ENCODE measurements at places on chromosomes 2 and 18.

- no peak for DNase-seq
Observed at GRCh38 chr2:134454426-134454825, 200.6 kb downstream of the MGAT5 start.

DNA sequence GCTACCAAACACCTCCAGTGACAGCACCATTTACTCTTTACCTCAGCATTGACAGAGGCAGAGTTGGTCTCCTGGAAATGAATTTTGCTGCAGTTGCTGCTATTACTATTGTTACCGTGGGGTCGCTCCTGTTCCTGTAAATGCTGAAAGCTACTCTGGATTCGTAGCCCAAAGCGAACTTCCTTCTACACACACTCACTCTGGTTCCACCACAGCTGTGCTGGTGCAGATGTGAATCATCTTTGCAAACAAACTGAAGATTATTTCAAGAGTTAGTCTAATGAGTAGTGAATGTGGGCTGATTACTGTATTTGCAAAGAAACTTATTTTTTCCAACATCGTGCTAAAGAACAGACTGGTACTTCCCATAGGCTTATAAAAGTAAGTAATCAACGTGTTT lies 304.0 kb downstream of the LPIN1 start:
- DNase-seq: peak; percentile 69

DNA sequence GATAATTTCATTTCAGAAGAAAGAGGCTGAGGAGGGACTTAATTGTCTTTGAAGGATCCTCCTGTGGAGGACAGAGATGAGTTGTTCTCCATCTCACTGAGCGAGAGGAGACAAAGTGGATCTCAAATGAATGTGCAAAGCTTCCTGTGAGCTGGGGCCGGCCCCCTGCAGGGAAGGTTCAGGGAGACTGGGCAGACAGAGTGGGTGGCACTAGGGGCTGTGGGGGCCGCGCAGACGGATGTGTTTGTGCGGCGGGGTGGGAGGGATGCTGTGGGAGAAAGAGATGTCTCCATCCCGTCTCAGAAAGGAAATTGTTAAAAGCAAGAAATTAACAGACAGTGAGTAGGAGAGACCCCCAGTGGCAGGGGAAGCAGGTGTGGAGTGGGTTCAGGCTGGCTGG lies 29.1 kb downstream of the KLHL29 start:
- DNase-seq: no peak

DNA sequence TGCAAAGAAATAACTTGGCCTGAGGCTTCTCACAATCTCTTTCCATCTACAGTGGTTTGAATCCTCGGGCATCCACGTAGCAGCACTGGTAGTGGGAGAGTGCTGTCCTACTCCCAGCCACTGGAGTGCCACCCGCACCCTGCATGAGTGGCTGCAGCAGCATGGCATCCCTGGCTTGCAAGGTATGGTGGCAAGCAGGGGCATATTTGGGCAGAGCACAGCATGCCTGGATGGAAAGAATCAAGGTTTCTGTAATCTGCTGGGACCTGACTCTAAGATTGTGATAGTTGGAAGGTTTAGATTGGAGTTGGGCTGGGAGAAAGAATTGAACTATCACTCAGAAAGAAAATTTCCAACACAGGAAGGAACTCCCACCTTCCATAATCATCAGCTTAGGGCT lies 4.0 kb downstream of the CAD start:
- DNase-seq: no peak

DNA sequence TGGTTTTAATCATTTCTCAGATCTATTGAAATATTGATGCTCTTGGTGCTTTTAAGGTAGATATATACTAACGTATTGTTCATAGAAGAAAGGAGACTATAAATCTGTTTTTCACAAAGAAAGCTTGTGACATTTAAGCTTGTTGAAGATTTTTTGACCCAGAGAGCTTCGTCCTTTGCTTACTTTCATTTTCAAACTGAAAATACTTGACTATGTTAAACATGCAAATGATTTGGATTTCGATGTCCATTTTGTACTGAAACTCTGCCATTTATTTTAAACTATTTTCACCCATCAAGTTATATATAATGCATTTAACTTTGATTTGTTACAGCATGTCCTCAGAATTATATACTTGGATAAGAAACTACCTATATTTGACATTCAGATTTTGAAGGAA lies 85.2 kb downstream of the SLC4A10 start:
- DNase-seq: no peak

GRCh38 chr2:171274757-171275156 lies 114.1 kb upstream of the TLK1 start:
- DNase-seq: no peak

GRCh38 chr2:224009605-224010315 lies 29.3 kb downstream of the SERPINE2 start:
- no peak for DNase-seq

- DNase-seq: no peak
Observed at GRCh38 chr2:106996171-106996769, 110.3 kb upstream of the ST6GAL2 start.

DNA sequence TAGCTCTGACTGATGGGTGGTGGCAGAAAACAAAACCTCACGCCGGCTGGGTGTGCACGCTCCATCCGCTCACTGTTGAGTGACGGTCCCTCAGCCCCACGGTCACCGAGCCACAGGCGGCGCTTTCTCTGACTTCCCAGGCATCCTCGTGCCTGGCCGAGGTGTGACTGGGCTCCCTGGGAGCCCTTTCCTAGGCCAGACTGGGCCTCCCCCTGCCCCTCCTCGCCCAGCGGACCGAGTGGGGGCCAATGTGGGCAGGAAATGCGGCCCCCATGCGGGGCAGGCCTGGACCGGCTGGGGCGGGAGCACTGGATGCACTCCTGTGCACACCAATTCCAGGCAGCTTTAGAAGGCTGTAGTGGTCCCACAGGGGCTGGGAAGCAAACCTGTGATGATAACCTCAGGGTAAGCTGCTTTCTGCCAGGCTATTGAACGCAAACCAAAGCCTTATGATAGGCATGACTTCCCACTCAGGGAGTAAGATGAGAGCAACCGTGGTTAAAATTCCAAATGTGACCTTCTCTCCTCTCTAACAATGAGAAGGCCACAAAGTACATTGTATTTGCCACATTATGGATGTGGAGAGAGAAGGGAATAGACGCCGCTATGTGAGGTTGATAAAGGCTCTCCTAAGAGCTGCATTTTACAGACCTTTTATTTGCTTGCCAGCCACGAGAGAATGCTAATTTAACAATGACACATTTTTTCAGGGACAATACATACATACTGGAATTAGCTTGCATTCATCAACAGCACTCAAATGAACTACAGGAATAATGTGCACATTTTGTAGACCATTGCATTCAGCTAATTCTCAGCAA lies 83.9 kb upstream of the PGAP1 start:
- DNase-seq: no peak

GRCh38 chr2:144084114-144084661 lies 435.7 kb downstream of the ZEB2 start:
- peak; percentile 43 for DNase-seq

DNA sequence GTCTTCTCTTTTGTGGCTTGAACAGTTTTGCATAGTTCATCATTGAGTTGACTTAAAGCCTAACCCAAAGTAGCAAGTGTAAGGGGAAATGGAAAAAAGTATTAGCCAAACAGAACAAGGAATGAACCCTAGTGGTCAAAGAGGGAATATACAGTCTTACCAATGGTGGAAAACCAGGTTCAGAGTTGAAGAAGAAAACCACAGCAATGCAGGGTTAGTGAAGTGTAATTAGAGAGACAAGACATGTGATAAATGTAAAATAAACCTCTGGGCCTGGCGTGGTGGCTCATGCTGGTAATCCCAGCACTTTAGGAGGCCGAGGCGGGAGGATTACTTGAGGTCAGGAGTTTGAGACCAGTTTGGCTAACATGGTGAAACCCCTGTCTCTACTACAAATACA lies 2.4 kb downstream of the TTN start:
- DNase-seq: no peak

GRCh38 chr2:85850451-85850850 lies 38.3 kb downstream of the ST3GAL5 start:
- DNase-seq: no peak

DNA sequence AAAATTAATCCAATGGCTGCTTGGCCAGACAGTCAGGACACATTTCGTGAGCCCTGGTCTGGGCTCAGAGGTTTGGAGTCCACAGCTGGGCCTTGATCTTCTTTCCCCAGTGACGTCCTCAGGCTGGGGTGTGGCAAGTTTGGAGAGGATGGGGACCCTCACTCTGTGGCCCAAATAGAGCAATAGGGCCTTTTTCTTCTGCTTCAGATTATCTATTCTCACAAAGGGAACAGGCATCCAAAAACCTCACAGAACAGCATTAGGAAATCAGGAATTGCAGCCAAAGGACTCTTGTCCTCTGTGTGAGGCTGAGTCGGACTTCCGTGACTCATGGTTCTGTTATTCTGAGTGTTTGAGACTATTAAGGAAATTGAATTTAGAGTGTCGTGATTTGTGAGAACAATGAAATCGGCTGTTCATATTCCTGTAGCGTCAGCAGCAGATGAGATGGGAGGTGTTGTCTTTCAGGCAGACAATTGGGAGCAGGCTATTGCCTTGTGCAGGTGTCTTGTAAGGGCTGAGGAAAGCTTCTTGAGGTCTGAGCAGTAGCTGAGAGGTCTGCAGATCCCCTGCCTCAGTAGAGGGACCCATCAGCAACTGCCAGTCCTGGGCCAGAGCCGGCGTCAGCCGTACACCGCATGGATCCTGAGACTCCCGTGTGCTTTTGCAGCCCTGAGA lies 113.8 kb downstream of the SH3RF3 start:
- DNase-seq: peak; percentile 73

GRCh38 chr2:147223119-147223518 lies 621.7 kb upstream of the ACVR2A start:
- no peak for DNase-seq

GRCh38 chr2:132651115-132652045 lies 18.6 kb downstream of the LYPD1 start:
- no peak for DNase-seq

DNA sequence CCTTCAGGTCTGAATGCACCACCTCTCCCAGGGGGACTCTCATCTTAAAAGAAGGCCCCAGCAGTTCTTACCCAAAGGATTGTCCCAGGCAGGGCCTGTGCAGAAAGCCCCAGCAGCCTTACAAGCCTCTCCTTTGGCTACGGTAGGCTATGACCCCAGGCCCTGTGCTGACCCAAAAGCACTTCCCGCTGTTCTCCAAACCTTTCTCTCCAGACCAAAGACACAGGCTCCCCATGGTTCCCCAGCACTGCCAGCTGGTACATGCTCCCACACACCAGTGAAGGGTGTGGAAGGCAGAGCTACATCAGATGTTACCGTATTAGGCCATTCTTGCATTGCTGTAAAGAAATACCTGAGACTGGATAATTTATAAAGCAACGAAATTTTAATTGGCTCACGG lies 35.4 kb downstream of the LBH start:
- DNase-seq: no peak

DNA sequence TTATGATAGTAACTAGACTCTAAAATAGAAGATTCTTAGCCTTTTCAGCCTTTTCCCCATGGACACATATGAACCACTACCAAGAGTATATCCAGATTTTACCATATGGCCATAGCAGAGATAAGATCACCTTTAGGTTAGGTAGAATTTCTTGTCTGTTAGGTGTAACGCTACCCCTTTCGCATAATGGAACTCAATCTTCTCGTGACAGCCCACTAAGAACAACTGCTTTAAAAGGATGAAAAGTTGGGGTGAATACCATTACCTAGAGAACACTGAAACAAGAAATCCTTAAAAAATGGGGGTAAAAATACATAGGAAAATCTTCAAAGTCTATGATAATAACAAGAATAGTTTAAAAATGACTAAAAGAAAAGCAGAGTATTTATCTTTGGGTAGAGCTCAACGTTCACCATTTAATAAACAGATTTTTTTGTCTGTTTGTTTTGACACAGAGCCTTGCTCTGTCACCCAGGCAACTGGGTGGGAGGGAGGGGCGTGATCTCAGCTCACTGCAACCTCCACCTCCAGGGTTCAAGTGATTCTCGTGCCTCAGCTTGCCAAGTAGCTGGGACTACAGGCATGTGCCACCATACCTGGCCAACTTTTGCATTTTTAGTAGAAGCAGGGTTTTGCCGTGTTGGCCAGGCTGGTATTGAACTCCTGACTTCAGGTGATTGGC lies 67.2 kb downstream of the VIL1 start:
- no peak for DNase-seq

DNA sequence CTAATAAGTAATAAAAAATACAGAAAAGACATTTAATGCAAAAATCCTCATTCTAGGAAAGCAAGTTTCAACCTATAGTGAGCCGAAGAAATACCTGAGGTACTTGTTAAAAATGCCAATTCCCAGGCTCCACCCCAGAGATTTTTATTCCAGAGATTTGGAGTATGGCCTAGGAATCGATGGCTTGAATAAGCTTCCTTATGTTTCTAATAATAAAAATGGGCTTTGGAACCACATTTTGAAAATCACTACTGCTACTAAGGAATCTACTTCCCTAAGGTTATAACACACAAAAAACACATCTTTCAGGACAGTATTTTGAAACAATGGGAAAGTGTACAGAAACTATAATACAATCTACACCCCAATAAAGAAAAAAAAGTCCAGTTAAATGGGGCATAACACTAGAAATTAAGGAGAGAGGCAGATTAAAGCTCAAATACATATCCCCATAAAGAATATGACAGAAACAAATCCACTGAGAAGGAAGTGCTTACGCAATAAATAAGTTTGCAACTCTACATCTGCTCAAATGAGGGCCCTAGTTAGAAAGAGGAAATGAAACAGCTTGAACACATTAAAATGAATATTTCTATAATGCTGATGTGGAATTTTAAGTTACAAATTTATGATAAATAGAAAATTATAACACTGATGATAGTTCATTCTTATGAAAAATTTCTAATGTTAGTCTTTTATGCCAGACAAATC lies 103.7 kb downstream of the EPB41L3 start:
- DNase-seq: no peak

GRCh38 chr2:105773568-105773967 lies 28.9 kb downstream of the NCK2 start:
- DNase-seq: no peak

DNA sequence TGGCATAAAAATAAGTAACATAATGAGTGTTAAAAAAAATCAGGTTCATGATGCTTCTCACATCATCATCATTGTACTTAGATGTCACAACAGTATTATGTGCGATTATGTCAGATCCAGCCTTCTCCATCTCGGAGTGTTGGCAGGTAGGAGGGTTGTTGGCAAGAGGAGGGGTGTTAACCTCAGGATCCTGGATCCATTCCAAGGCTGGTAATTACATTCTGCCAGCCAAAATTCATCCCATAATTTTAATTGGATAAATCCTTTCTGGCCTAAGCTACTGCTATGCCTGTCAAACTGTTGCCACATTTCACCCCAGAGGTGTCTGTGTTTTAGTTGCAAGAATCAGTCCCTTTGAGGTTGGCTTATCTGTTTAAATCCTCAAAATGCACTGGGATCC lies 891 bp upstream of the FTCDNL1 start:
- DNase-seq: no peak

DNA sequence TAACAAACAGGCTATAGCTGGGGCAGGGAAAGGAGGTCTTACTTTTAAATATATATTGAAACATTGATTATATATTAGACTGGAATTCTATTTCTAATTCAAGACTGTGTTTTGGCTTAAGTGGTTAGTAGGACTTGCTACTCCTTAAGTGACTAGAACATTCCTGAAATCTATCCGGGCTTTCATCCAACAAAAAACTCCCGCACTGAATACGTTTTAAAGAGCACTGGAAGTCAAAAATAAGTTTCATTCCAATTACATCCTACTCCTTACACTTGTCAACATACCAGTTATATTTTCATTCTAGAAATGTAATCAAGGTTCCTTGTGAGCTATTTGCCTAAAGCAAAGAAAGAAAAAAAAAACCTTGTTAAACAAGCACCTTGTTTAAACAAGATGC lies 204.6 kb downstream of the SP3 start:
- peak; percentile 16 for DNase-seq

GRCh38 chr2:69830045-69830905 lies 815 bp downstream of the GMCL1 start:
- DNase-seq: no peak
